ENCODE measurements at places on chromosomes 7 and 10.

DNA sequence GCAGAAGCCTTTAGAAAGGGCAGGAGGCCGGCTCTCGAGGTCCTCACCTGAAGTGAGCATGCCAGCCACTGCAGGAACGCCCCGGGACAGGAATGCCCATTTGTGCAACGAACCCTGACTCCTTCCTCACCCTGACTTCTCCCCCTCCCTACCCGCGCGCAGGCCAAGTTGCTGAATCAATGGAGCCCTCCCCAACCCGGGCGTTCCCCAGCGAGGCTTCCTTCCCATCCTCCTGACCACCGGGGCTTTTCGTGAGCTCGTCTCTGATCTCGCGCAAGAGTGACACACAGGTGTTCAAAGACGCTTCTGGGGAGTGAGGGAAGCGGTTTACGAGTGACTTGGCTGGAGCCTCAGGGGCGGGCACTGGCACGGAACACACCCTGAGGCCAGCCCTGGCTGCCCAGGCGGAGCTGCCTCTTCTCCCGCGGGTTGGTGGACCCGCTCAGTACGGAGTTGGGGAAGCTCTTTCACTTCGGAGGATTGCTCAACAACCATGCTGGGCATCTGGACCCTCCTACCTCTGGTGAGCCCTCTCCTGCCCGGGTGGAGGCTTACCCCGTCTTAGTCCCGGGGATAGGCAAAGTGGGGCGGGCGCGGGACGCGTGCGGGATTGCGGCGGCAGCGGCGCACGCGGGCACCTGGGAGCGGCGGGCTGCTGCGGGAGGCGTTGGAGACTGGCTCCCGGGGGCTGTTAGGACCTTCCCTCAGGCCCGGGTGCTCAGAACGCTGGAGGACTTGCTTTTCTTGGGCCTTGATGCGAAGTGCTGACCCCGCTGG, at the start of gene FAS:
TSS of gene FAS (plus strand) at position 415 of the 777 bp plus-strand sequence. CDS start at position 494, 79 bp downstream.
- peak; percentile 52 for DNase-seq

GRCh38 chr7:1971946-1972654, 260.6 kb downstream of the MAD1L1 start:
- no peak for DNase-seq

- DNase-seq = no peak
These were observed 57.3 kb upstream of the GSAP start for GRCh38 chr7:77473229-77474005.

- no peak for DNase-seq
These were observed 71.7 kb upstream of the GPR22 start for GRCh38 chr7:107398161-107398560.

GRCh38 chr7:140426130-140426529, 22.3 kb downstream of the RAB19 start:
- DNase-seq = no peak

DNA sequence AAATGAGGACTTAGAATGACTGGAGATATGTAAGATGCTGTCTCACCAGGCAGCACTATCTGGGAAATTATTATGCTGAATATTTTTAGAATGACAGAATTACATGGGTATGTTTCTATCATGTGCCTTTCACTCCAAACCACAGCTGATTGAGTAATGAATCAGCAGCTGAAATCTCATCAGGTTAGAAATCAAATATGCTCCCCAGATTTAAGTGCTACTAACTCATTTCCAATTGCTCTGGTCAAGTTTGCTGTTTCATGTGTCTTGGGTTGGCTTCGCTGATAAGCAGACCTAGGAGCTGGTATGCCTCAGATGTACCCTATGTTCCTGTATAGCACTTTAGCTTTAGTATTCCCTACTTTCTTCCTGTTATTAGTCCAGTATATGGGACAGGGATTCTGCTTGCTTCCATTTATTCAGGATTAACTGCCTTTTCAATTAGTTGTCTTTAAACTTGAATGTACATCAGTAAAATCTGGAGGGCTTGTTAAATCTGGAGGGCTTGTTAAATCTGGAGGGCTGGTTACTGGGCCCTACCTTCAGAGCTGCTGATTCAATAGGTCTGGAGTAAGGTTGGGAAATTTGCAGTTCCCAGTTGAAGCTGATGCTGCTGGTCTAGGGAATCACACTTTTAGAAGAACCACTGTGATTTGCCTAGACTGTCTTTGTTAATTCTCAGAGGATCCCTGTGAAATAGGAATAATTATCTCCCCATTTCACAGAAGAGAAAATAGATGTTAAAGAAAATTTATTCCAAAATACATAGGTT, 172.9 kb downstream of the DKK1 start:
- DNase-seq = peak; percentile 80

All from trophoblast cell (in vitro differentiated cells and primary cell).